HFF-Myc (cell line): ENCODE measurements at places on chromosomes 2 and 18.

GRCh38 chr2:146807568-146808168 is 1037.2 kb upstream of the ACVR2A start:
- no peak for DNase-seq

DNA sequence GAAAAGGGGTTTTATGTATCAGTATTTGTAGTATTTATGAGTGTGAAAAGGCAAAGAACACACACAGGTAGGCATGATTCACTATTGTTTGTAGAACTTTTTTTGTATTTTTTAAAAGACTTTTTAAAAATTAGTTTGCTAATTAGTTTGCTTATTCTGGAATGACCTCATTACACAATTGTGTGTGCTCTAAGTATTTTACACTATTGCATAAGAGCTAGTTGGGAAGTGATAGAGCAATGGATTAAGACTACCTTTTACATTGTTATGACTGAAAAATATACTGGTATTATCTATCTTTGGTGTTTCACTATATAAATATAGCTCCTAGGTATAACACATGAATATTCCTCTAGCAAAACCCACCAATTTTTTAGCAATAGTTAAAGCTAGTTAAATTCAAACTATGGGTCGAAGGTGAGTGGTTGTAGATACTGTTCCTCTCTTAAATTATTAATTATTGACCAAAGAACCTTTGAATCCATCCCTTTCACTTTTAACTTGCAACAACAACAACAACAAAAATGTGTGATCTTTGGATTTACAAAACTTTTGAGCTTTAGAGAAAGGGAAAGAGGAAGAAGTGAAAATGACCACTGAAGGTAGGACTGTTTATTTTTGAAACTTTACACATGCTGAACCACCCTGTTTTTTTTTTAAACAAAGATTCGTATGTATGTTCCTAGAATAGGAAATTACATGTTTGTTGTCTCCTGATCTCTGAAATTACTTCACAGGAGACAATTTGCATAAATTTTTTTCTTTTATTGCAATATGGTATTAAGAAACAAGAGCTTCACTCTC is 18.7 kb downstream of the ITPRID2 start:
- no peak for DNase-seq

- no peak for DNase-seq
Measured at GRCh38 chr2:56170504-56170903, 13.3 kb upstream of the CCDC85A start.

GRCh38 chr2:236740506-236740905 is 170.9 kb downstream of the ACKR3 start:
- no peak for DNase-seq

GRCh38 chr2:157902692-157903091 is 26.6 kb upstream of the ACVR1 start:
- no peak for DNase-seq
